NK-92 treated with Interleukin-12 subunit alpha and Interleukin-12 subunit beta, amount 100 ng/mL, for 24 hours (cell line): ENCODE measurements at places on chromosomes 2 and 18.

DNA sequence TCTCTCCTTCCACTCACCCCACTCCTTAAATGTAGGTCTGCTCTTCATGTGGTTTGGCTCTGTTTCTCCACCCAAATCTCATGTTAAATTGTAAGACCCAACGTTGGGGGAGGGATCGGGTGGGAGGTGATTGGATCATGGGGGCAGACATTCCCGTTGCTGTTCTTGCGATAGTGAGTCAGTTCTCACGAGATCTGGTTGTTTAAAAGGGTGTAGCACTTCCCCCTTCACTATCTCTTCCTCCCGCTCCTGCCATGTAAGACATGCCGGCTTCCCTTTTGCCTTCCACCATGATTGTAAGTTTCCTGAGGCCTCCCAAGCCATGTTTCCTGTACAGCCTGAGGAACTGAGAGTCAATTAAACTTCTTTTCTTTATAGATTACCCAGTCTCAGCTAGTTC, 1044.5 kb upstream of the POU3F3 start:
- DNase-seq: no peak

DNA sequence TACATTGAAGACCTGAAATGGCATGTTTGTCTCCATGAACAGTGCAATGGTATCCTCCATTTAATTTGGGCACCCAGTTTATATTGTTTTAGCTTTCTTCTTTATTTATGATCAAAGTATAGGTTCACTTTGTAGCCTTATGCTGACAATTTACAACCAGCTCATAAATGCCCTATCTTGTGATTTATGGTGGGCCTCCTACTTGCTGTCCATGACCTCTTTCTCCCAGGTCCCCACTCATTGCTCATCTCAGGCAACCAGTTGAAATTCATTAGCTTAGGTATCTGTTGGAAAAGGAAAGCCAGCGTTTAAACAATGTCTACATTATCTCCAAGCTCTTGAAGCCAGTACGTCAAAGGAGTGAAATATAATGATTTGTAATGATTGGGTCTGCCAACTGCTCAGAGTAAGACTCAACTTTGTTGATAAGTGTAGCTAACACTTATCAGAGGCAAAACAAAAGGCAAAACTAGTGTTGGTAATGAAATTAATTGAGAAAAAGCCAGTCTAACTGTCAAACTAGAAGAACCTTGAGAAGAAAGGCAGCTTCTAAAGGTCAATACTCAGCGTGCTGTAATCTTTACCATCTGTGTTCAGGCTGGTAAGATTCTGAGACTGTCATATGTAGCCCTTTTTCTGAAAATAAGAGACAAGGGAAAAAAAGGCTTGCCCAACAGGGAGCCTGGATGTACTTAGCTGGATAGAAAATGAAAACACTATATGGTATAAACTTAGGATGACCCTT, 695.9 kb downstream of the EPHA4 start:
- DNase-seq: no peak

- peak; percentile 71 for DNase-seq
These were observed 15.8 kb upstream of the ZAP70 start for GRCh38 chr2:97697252-97698235.

DNA sequence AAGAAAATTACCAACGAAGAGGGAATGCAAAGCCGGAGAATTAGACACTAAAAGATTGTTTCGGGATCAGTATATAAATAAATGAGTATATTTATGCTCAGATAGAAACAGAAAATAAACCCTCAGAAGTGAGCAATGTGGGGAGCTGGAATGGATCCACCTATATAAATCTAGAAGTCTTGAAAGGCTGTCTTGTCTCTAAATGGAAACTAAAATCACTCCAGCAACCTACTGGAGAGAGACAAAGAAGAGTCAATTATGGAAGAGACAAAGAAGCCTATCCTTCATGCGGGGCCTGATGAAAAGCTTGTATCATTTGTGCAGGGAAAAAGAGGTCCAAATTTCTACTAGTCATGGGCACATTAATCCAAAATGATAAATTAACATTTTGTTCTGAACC, 158.1 kb downstream of the DNAH7 start:
- DNase-seq: no peak

GRCh38 chr2:98882971-98883779, 52.9 kb downstream of the CRACDL start:
- no peak for DNase-seq

DNA sequence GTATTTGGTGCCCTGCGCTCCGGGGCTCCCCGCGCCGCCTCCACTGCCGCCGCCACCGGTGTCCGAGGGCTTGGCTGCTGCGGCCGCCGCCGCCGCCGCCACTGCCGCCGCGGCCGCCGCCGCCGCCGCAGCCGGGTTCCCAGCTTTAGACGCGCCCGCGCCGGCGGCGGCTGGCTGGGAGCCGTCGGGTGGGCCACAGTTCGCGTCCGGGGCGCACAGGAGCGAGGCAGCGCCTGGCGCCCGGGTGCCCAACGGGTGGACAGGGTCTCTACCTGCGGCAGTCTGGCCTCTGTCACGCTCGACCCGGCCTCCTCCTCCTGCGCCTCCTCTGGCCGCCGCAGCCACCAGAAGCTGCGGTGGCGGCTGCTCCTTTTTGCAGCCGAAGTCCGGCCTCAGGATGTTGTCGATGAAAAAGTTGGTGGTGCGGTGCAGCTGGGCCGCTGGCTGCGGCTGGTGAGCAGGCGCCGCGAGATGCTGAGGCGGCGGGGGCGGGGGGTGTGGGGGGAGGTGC, 951 bp downstream of the EN1 start:
- DNase-seq: no peak

DNA sequence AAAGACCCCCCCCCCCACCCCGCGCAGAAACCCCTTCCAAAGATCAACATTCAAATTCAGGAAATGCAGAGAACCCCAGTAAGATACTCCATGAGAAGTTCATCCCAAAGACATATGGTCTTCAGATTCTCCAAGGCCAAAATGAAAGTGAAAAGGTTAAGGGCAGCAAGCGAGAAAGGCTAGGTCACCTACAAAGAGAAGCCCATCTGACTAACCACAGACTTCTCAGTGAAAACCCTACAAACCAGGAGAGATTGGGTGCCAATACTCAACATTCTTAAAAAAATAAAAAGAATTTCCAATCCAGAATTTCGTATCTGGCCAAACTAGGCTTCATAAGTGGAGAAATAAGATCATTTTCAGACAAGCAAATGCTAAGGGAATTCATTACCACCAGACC, 175.2 kb downstream of the RND3 start:
- DNase-seq: no peak

GRCh38 chr2:7812231-7812995, 869.4 kb upstream of the ID2 start:
- DNase-seq: no peak

DNA sequence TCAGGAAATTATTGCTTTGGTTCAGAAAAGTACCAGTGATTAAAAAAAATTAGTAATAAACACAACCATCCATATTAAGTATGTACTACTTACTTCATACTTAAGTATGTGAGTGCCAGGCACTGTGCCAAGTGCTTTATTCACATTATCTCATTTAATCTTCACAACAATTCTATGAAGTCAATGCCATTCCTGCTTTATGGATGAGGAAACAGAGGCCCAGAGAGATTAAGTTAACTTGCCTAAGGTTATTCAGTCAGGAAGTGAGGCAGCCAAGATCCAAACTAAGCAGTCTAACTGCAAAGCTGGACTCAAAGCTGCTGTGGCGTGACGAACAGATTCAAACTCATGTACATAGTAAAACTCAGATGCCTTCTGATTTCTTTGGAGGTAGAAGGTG, 22.3 kb downstream of the DTNB start:
- DNase-seq: no peak

DNA sequence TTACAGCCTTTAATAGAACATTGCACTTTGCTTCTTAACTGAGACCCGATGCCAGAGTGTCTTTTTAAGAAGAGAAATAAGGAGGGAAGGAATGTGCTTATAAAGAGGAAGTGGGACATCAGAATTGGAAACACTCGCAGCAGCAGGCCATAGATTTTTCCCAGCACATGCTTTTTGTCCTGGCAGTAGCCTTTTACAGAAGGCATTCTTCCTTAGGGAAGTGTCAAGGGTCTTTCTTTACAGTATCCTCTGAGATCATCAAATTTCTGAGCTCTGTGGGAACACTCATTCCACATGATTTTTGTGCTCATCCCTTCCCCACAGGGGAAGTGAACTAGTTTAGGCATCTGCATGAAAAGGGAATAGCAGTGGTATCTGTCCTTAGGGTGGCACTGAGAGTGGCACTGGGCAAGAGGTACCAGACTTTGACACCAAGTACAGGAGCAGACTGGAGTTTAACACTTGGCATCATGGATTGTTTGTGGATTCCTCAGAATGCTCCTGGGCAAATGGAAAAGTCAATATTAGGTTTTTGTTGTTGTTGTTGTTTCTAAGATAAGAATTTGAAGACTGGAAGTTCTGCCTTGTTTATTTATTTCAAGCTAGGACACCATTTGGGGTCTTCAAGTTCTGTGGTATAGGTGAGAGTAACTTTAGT, 4.1 kb downstream of the MYO1B start:
- no peak for DNase-seq
